Body of pancreas (tissue), 4 donors: ENCODE measurements at places on chromosomes 11 and 22.

- DNase-seq: peak; percentile 98
Observed at GRCh38 chr11:67468056-67468455, 995 bp downstream of the TMEM134 start.

DNA sequence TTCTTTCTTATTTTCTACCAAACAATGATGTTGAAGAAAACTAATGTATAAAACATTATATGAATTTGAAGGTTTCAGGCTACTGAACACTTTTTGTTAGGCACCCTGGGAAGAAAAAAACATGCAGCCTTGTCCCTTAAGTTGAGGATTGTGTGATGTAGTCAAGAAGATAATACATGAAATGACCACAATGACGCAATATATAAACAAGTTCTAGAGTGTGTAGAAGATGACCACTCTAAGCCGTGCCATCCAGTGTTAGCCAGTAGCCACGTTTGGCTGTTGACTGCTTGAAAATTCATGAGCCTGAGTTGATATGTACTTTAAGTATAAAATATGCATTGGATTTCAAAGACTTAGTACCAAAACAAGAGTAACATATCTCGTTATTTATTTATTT, 16.2 kb downstream of the SWAP70 start:
- no peak for DNase-seq

GRCh38 chr11:47485107-47485506, 36.2 kb upstream of the RAPSN start:
- DNase-seq: no peak

DNA sequence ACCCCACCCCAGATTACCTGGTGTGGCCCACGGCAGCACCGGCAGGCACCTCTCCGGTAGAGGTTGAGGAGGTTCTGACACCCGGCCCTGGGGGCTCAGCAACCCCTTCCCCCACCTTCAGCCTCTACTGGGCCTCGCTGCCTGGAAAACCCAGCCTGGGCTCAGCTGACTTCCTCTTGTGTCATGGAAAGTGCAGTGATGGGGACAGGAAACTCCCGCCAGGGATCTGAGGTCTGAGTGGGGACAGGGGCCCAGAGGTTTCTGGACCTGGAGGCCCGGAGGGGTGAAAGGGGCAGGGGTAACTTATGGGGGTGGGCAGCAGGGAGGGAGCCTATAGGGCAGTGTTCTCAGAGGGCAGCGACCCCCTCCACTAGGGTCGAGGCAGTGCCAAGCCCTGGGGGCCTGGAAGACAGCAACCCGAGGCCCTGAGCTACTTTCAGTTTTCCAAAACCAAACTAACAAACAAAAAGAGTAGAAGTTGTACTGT, 10.0 kb upstream of the CD5 start:
- DNase-seq: no peak

GRCh38 chr11:77080643-77081210, 14.0 kb downstream of the CAPN5 start:
- peak; percentile 6 for DNase-seq
